Effector CD4-positive, alpha-beta T cell (primary cell): ENCODE measurements at places on chromosomes 2 and 18.
A peak's percentile ranks its signal among the peaks of the same experiment; 100 is the strongest.

GRCh38 chr2:96091141-96091710 lies 25.1 kb downstream of the ADRA2B start:
- no peak for DNase-seq

GRCh38 chr2:197274349-197274748 lies 36.2 kb downstream of the ANKRD44 start:
- no peak for DNase-seq

GRCh38 chr2:173279527-173279868 lies 75.2 kb upstream of the CDCA7 start:
- DNase-seq, result no peak

DNA sequence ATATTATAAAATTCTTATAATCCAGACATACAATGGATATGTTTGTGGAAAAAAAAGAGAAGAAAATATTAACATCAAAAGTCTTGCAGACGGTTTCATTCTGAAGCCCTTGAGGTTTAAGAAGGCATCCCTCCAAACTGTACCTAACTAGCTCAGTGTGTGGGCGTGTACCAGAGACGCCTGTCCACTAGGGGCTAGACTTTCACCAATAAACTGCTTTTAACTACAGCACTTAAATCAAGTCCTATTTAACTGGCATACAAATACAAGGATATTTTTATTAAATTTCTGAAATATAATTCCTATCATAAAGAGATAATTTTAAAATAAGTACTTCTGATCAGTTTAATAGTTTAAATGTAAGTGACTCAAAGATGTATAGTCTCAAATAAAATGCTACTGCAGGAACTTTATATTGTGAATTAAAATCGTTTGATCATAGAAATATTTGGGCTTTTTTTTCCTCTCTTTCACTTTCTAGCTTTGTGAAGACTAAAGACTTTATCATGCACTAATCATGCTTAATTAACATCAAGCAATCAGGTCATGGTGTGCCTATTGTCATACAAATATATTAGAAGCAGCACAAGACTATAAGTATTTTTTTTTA lies 437.7 kb downstream of the SATB2 start:
- no peak for DNase-seq

GRCh38 chr2:88754585-88755320 lies 63.3 kb downstream of the RPIA start:
- DNase-seq, result no peak

DNA sequence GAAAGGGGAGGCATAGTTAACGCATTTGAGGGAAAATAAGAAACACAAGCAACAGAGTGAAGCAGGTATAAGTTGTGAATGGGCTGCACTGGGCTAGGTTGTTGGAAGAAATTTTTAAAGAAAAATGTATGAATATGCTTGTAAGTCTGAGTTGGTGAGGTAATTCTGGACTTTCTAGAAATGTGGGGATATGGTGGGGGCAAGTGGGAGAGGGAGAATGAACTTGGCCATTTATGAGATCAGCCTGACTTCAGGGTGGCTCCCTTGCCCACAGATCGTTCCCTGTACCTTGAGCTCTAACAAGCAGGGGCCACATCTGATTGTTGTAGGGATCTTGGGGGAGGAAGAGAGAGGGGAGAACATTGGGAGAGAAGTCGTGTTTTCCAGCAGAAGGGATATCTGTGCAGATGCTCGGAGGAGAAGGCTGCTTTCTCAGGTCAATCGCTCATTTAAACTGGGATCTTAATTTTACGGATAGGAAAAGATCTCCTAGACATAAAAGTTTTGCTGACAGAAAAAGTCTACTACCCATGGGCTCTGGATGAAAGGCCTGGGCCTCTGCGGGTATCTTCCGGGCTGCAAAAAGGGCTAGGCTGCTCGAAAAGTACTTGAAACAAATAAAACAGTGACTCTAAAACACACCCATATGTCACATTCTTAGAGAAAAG lies 42.5 kb upstream of the FZD5 start:
- no peak for DNase-seq

- peak; percentile 24 for DNase-seq
Observed at GRCh38 chr2:170816504-170817092, at the start of gene GAD1. Gene GAD1, plus strand, starts transcription at chr2:170816887. Its CDS starts 1,705 bp downstream, at chr2:170818592.

DNA sequence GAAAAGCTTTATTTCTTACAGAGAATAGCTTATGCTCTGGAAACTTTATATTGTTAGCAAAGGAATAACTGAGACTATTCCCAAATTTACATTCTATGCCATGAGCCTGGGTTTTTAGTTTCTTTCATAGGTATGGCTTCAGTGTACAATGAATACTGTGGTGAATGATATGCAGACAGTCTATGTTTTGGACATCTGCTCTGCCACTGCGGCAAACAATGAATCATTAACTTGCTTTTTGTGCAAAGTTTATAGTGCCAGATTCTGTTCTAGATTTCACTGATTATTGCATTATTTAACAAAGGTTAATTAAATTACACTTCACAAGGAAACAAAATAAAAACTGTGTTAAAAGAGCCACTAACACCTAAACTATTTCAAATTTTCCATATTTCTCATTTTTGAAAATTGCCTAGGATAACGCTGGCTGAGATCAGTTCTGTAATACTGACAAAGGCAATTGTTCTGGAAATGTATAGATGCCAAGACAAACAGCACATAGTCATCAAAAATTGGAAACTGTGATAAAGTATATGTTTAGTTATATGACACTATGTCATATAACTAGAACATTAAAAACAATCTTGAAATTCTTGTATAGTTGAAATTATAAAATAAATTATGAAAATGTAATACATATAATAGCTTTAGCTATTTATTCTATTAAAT lies 74.7 kb downstream of the ITSN2 start:
- no peak for DNase-seq

DNA sequence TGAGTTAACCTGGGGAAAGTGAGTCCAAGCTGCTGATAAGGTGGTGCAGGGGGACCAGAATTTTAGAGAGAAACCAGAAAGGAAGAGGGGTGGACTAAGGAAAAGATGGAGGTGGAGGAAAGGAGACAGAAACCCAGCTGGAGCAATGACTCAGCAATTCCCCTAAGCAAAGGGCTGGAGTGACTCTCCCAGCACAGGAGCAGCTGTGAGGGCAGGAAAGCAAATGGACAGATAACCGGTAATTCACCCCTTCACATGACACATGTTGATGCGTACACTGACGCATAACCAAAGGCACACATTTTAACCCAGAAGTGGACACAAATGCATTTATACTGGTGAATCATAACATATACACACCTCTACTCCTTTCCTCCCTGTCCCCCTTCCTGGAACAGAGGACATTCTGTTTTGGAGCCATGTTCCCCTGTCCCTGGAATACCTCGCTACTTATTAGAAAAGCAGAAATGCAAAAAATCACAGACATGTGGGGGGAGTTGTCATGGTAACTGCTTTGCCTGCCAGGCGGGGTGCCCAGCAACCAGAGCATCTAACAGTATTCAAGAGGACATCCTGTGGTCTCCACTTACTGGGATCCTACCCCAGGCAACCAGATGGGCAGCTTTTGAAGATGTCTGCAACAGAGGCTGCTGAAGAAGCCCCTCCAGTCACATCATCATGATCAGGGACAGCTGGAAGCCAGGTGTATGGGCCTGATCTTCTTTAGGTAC lies 4.7 kb downstream of the CDK5R2 start:
- DNase-seq, result no peak

DNA sequence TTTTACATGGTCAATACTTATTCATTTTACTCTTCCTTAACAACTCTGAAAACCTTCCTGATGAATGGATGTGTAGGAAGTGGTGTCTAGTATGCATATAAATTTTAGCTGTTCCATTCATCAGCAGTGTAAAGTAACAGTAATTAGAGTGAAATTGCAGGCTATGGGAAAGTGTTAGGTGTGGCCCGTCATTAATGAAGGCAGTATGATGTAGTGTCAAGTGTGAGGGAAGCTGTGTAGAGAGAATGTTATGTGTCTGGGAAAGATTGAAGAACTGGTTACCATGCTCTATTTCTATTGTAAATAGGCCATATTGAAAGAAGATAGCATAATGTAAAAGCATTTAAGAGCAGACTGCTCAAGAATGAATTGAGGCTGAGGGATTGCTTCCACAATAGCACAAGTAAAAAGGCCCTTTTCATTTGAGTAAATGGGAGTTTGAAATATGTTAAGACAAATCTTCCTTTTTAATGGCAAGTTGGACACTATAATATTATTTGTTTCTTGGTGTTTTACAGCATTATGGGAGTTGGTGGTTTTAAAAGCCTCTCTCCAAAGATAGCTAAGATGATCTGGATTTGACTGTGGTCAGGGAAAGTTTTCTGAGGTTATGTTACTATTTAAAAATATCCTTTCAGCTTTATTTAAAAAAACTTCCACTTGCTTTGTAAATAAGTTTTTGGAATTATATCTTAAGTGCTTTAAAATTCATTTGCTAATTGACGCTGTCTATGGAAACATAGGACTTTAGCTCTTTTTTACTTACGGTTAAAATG lies 401.0 kb upstream of the ZEB2 start:
- DNase-seq, result no peak

DNA sequence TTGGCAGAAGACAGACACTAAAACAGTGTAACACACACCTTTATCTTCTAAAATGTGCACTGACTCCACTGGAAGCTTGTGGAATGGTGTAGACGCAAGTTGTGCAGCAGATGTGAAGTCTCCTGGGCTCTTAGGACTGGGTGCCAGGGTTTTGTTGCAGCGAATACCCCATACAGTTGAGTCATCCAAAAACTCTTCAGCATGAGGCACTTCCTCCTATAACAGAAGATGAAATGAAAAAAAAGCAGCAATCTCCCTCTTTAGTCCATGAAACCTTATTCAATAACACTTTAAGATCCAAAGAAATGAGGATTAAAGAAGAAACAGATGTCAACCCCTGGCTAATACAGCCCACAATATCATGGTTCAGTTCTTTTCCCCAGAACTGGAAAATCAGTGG lies 22.2 kb downstream of the BUB1 start:
- no peak for DNase-seq

DNA sequence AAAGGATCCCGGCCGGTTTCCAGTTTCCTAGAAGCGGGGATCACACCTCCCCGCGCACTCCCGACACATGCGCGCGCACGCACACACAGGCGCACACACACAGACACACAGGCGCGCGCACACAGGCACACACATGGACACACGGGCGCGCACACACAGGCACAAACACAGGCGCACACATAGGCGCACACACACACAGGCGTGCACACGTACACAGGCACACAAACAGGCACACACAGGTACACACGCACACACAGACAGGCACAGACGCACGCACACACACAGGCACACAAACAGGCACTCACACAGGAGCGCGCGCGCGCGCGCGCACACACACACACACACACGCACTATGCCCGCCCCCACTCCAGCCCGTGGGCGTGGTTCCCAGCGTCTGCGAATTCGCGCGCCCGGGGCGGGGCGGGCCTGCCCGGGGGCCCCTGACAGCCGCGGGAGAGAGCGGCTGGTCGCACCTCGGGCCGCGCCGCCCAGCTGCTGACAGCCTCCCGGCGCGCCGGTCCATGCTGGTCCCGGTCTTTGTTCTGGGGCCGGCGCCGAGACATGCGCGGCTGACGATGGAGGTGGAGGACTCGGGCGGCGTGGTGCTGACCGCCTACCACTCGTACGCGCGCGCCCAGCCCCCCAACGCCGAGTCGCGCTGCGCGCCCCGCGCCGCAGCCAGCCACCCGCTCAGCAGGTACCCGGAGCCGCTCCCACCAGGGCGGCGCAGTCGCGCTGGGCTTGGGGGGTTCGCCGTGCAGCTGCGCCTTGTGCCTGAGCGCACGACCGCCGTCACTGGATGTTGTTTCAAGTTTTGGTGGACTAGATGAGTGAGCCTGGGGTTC lies at the start of gene ARHGAP28:
ARHGAP28 (plus strand) TSS at position 470 of the 845 bp plus-strand sequence; CDS start at position 576, 106 bp downstream.
- DNase-seq, result no peak

DNA sequence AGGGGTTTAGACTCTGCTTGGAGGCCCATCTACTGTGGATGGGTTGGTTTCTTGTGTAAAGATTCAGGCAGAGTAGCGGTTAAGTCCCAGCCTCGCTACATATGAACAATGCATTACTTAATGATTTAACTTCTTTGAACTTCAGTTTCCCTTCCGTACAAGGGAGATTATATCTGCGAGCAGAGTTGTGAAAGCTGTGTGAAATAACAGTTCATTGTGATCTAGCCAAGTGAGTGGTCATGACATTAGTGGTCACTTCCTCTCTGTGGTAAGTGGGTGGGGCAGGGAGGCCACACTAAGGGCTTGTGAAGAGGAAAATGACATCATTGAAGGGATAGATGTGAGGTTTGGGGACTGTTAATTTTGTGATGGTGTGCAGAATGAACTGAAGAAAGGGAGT lies 14.1 kb upstream of the MEX3C start:
- DNase-seq, result no peak

GRCh38 chr2:13091861-13092378 lies 375.2 kb downstream of the TRIB2 start:
- DNase-seq, result no peak

DNA sequence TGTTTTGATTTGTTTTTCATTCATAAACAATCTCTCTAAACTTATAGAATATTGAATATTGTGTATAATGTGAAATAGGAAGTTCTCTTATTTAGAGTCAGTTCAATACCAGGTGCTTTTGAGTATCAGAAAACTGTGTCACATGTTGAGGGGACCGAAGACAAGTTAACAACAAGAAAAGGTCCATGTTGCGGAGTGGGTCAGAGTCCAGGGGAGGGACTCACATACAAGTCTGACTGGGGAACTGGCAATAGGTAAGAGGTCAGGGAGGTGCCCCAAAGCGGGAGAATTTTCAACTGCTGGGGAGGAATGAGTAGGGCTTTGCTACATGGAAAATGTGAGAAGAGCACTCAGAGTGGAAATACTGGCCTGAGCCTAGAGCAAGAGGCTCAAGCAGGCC lies 19.8 kb upstream of the BCL11A start:
- DNase-seq, result no peak

DNA sequence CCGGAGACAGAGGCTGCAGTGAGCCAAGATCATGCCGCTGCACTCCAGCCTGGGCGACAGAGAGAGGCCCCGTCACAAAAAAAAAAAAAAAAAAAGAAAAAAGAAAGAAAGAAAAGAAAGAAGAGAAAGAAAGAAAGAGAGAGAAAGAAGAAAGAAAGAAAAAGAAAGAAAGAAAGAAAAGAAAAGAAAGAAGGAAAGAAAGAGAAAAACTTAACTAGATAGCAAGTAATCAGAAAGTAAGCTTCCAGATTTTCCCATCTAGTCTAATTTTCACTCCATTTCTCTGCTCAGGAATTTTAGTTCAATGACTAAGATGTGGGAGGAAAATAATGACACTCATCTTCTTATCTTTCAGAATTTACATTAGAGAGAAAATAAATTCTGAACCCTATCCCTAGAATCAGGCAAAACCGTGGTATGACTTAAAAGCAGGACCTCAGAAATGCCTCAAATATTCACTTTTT lies 2.4 kb downstream of the GFPT1 start:
- DNase-seq, result no peak
